Esophagus muscularis mucosa (tissue), 4 donors: ENCODE measurements at places on chromosomes 1 and 21.

- DNase-seq: no peak
- no peak overlapping the region for H3K27ac ChIP-seq
These were observed 625.8 kb downstream of the BRINP3 start for GRCh38 chr1:189851806-189852367.

- no peaks in the 10 kb centered on the region for H3K36me3 ChIP-seq
- H3K4me1 ChIP-seq: no peaks in the 10 kb centered on the region
- no peak overlapping the region for H3K4me3 ChIP-seq
These were observed 17.7 kb downstream of the RGS8 start for GRCh38 chr1:182666706-182667105.

GRCh38 chr1:70084314-70084915 is 121.0 kb downstream of the LRRC40 start:
- no peaks in the 10 kb centered on the region for H3K36me3 ChIP-seq
- H3K4me1 ChIP-seq: no peaks in the 10 kb centered on the region
- no peaks in the 10 kb centered on the region for H3K27me3 ChIP-seq
- no peak overlapping the region for H3K4me3 ChIP-seq
- no peak overlapping the region for H3K27ac ChIP-seq

DNA sequence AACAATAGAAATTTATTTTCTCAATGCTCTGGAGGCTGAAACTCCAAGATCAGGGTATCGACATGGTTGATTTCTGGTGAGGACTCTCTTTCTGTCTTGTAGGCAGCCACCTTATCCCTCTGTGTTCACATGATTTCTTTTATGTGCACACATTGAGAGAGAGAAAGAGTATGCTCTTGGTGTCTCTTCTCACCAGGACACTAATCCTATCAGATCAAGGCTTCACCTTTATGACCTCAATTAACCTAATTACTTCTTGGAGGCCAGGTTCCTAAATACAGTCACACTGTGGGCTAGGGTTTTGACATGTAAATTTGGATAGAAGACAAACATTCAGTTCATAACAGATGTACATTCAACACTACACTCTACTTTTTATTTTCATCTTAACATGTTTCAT is 1094.2 kb upstream of the ADGRL2 start:
- H3K27ac ChIP-seq: no peak overlapping the region
- H3K36me3 ChIP-seq: no peaks in the 10 kb centered on the region
- no peak overlapping the region for H3K4me3 ChIP-seq
- DNase-seq: no peak
- H3K27me3 ChIP-seq: no peaks in the 10 kb centered on the region

- H3K4me1 ChIP-seq: peaks cover 6% of the 10 kb centered on the region
- H3K27ac ChIP-seq: no peak overlapping the region
- H3K36me3 ChIP-seq: no peaks in the 10 kb centered on the region
These were observed 16.5 kb upstream of the UBE2U start for GRCh38 chr1:64186898-64187280.

- H3K4me1 ChIP-seq: peaks cover 35% of the 10 kb centered on the region
- peak overlapping the region; percentile 67 for H3K4me3 ChIP-seq
- DNase-seq: no peak
- no peaks in the 10 kb centered on the region for H3K27me3 ChIP-seq
These were observed 1.5 kb downstream of the HMCN1 start for GRCh38 chr1:185735701-185736064.

GRCh38 chr1:215544566-215544965 is 22.5 kb upstream of the KCTD3 start:
- H3K36me3 ChIP-seq: no peaks in the 10 kb centered on the region
- no peak for DNase-seq
- no peak overlapping the region for H3K27ac ChIP-seq

- H3K4me1 ChIP-seq: peaks cover 9% of the 10 kb centered on the region
- H3K4me3 ChIP-seq: no peak overlapping the region
- H3K27me3 ChIP-seq: no peaks in the 10 kb centered on the region
- DNase-seq: no peak
These were observed 123.8 kb upstream of the TMEM51 start for GRCh38 chr1:15029786-15030185.

- no peak for DNase-seq
- no peak overlapping the region for H3K4me3 ChIP-seq
- H3K27me3 ChIP-seq: no peaks in the 10 kb centered on the region
- no peaks in the 10 kb centered on the region for H3K36me3 ChIP-seq
- peak overlapping the region; percentile 54 for H3K27ac ChIP-seq
These were observed 735.4 kb downstream of the LTN1 start for GRCh38 chr21:28257276-28257675.

GRCh38 chr1:45908611-45909140 is 105.3 kb downstream of the MAST2 start:
- no peak for DNase-seq
- H3K27ac ChIP-seq: peak overlapping the region; percentile 15
- peaks cover 34% of the 10 kb centered on the region for H3K4me1 ChIP-seq
- H3K4me3 ChIP-seq: peak overlapping the region; percentile 16
- no peaks in the 10 kb centered on the region for H3K36me3 ChIP-seq

DNA sequence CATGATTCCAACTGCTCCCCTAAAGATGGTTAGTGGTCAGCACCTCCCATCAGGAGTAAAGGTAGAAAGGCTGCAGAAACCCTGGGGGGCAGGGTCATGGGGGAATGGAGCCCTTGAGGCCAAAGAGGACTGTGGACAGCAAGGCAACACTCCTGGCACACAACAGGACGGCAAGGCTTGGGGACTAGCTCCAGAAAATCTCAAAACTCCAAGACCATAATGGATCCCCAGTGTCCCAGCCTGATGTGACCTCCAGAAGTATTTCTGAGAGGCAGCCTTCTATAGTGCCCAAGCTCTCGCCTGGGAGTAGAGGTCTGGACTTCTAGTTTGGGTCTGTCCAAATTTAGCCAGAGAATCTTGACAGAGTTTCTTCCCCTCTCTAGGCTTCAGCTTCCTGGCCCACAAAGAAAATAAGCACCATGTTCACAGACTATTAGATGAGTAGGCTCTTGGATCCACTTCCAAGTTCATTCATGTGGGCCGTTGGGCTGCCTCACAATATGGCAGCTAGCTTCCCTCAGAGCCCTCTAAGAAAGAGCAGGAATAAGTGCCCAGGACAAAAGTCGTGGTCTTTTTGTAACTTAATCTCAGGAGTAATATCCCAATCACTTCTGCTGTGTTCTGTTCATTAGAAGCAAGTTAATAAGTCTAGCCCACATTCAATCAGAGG is 6.9 kb downstream of the CD2 start:
- no peak overlapping the region for H3K4me3 ChIP-seq
- peaks cover 15% of the 10 kb centered on the region for H3K4me1 ChIP-seq
- H3K27ac ChIP-seq: no peak overlapping the region
- DNase-seq: no peak
- no peaks in the 10 kb centered on the region for H3K27me3 ChIP-seq

GRCh38 chr1:13805431-13805830 is 105.4 kb downstream of the PRDM2 start:
- H3K27ac ChIP-seq: no peak overlapping the region
- peaks cover 11% of the 10 kb centered on the region for H3K4me1 ChIP-seq
- DNase-seq: no peak
- H3K36me3 ChIP-seq: no peaks in the 10 kb centered on the region
- no peaks in the 10 kb centered on the region for H3K27me3 ChIP-seq
- no peak overlapping the region for H3K4me3 ChIP-seq

GRCh38 chr21:35351434-35351833 is 302.3 kb upstream of the RUNX1 start:
- no peak overlapping the region for H3K27ac ChIP-seq
- no peaks in the 10 kb centered on the region for H3K4me1 ChIP-seq
- no peaks in the 10 kb centered on the region for H3K27me3 ChIP-seq
- DNase-seq: peak; percentile 29
- no peak overlapping the region for H3K4me3 ChIP-seq

DNA sequence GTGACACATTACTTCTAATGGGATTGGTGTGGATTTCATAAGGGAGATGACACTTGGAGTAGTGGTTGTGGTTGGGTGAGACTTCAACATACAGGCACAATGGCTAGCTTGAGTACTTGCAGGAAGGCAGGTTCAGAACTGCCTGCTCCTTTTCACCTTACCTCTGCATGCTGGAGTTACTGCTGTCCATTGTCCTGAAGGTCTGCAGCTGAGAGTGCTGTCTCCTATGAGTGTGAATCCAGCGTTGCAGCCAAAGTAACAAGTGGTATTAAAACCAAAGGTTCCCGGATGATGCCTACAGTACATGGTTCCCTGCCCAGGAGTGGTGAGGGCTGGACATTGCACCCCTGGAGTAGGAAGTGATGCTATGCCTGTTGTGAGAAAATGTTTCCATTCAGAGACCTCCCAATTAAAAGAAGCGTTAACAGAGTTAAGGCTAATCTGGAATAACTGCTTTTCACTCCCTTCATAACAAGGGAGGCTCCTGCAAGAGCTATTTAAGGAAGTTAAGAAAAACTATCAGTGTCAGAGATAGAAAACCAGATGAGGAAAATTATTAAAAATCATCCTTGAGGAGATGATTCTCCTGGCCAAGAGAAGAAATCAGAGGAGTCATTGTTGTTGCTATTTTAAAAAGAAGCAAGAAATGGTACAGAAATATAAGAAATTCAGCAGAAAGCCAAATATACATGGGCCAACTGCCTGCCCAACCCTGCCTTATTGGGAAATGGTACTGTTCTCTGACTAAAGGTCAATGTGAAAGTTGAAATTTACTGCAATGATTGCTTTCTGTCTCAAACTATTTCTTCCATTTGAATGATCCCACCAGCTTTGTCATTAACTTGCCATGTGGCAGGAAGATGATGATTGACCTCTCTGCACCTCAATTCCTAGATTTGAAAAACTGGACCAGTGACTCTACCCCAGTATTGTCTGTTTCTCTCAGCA is 9.8 kb upstream of the F5 start:
- H3K4me1 ChIP-seq: no peaks in the 10 kb centered on the region
- H3K4me3 ChIP-seq: no peak overlapping the region
- peak; percentile 84 for DNase-seq
- no peaks in the 10 kb centered on the region for H3K36me3 ChIP-seq
- no peaks in the 10 kb centered on the region for H3K27me3 ChIP-seq
- H3K27ac ChIP-seq: no peak overlapping the region

DNA sequence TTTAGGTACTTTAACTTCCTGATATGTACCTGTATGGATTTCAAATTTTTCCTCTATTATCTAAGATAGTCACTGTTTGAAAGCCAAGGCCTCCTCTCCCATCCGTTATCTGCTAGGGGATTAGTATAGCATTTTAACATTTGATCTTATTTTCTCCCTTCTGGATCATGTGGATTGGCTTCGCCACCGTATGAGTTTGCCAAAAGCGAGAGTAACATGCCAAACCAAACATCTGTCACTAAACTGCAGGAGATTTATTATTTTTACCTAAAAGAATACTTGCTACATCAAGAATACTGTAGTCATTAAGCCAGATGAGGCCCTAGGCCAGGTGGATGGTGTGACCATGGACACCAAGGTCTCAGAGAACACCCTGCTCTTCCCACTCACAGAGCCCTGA is 28.5 kb upstream of the EEIG2 start:
- H3K27ac ChIP-seq: no peak overlapping the region
- no peak for DNase-seq
- no peaks in the 10 kb centered on the region for H3K27me3 ChIP-seq

DNA sequence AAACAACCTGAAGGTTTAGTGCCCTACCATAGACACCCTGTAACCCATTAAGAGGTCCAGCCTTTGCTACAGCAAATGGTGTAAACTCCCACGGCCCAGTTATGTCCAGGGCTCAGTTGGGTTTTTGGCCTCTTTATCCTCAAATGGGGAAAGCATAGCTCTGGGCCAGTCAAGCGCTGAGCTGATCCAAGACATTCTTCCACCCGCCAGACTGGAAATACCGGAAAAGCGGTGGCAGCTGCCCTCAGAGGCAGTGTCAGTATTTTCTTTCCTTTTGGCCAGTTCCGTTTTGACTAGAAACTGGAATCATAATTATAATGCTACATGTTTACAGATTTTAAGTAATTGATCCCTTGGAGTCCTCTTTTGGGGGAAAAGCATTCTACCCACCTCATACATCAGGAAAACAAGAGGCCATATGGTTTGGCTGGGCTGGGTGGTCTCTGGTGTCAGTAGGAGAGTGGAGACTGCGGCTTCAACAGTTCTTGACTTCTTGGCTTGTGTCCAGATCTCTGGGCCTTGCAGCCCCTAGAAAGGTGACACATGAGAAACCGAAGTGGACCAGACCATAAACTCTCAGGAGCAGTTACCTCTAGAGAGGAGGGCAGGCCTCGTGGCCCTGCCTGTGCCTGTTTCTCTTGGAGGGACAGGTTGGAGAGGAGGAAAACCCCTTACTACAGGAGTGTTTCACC is 30.2 kb upstream of the CLDN14 start:
- no peaks in the 10 kb centered on the region for H3K27me3 ChIP-seq
- no peak for DNase-seq
- H3K36me3 ChIP-seq: no peaks in the 10 kb centered on the region

DNA sequence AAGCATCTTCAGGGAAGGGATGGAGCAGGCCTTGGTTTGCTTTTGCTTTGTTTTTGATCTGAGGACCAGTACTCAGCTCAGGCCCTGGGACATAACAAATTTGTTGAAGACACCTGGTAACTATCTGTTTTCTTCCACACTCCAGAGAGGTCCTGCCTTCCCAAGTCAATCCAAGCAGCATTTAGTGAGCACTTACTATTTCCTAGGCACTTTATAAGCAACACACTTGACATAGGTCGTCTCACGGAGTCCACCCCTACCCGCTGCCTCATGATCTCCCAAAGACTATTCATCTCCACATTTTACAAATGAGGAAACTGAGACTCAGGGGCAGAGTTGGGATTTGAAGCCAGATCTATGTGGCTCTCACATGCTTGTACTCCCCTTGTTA is 14.4 kb upstream of the EPHA2 start:
- no peak overlapping the region for H3K4me3 ChIP-seq
- no peak overlapping the region for H3K27ac ChIP-seq
- no peak for DNase-seq
- H3K36me3 ChIP-seq: no peaks in the 10 kb centered on the region

- DNase-seq: no peak
- peak overlapping the region; percentile 88 for H3K27ac ChIP-seq
- H3K27me3 ChIP-seq: no peaks in the 10 kb centered on the region
- H3K36me3 ChIP-seq: no peaks in the 10 kb centered on the region
These were observed 110.2 kb downstream of the NAV1 start for GRCh38 chr1:201648907-201649721.

GRCh38 chr1:210003501-210003900 is 65.5 kb downstream of the SYT14 start:
- no peaks in the 10 kb centered on the region for H3K4me1 ChIP-seq
- no peak overlapping the region for H3K27ac ChIP-seq
- no peak overlapping the region for H3K4me3 ChIP-seq
- no peaks in the 10 kb centered on the region for H3K36me3 ChIP-seq
- no peak for DNase-seq

- no peaks in the 10 kb centered on the region for H3K27me3 ChIP-seq
- H3K4me1 ChIP-seq: no peaks in the 10 kb centered on the region
- H3K4me3 ChIP-seq: no peak overlapping the region
- no peak overlapping the region for H3K27ac ChIP-seq
- no peaks in the 10 kb centered on the region for H3K36me3 ChIP-seq
These were observed 70.2 kb downstream of the ETS2 start for GRCh38 chr21:38875694-38876492.

DNA sequence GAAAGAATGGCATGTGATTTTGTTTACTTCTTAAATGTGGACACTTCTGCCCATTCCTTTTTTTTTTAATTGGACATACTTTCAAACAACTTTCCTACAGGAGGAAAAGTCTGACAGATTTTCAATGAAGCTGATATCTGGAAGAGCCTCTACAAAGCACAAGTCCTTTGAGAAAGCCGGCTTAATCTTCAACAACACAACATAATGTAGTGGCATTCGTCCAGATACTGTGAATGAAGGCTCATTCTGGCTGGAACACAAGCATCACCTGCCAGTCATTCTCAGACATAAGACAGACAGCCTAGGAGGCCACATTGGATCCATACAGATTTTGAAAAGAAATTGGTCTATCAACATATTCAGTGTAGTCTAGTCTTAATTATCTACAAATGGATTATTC is 4.9 kb downstream of the OTUD7B start:
- H3K4me1 ChIP-seq: peaks cover 81% of the 10 kb centered on the region
- no peak overlapping the region for H3K4me3 ChIP-seq
- H3K27me3 ChIP-seq: no peaks in the 10 kb centered on the region
- no peak for DNase-seq
- no peaks in the 10 kb centered on the region for H3K36me3 ChIP-seq
- H3K27ac ChIP-seq: no peak overlapping the region
